B cell (primary cell): ENCODE measurements at places on chromosomes 12 and 14. TPM values are rescaled to one million over a fixed set of nuclear protein-coding genes. Genes with fewer than 3 reads are reported as not detected.

DNA sequence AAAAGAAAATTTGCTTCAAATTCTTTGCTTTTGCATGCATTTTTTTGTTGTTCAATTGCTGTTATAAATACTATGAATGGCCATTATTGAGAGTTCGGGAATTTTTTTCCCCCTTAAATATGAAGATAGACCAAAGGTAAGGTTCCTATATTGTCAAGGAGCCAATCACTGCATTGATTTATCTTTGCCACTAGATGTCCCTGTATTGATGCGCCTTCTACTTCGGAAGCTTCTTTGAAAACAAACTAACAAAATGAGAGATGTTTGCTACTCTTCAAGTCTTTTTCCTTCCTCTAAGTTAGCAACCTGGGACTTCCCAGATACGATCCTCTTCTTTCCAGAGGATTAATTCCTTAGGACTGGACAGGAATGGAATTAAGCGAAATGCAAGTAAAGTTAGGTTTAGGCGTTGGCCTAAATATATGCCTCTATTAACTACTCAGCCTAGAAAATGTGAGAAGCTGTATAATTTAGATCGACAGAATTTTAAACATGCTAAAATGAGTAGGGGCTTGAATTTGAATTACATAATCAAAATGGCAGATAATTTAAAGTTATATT, 318.1 kb downstream of the AEBP2 start:
- DNase-seq: no peak

GRCh38 chr14:36517242-36518030, 2.6 kb downstream of the NKX2-1 start:
- DNase-seq: no peak

- DNase-seq: no peak
Observed at GRCh38 chr14:71970272-71970671, 38.0 kb downstream of the RGS6 start.

DNA sequence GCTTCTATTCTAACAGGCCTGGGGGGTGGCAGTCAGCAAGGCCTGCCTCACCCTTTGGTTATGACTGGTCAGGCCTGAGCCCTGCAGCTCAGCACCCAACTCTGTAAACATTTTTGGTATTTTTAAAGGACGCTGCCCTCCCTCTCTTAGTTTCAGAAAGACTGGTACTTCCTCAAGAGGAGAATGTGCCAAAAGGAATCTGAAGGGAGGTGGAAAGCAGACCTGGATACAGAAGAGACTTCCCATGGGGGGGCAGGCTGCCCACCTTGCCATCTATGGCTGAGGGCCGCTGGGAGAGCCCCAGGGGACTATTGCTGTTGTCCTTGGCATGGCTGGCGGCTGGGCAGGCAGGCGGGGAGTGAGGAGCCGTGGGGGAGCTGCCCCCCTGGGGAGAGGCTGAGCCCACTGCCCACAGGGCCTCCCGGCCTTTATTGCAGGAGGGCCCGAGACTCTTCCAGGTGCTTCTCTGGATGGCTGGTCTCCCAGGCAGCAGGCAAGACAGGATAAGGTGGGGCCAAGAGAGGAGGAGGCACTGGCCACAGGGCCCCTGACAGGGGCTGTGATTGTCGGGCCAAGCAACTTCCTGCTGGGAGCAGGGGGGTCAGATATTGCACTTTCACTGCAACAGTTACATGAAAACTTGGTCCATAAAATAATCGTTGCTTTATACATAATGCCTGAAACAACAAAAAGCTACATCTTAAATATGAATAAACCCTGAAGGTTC, 3.5 kb downstream of the ARL6IP4 start:
- DNase-seq: no peak

DNA sequence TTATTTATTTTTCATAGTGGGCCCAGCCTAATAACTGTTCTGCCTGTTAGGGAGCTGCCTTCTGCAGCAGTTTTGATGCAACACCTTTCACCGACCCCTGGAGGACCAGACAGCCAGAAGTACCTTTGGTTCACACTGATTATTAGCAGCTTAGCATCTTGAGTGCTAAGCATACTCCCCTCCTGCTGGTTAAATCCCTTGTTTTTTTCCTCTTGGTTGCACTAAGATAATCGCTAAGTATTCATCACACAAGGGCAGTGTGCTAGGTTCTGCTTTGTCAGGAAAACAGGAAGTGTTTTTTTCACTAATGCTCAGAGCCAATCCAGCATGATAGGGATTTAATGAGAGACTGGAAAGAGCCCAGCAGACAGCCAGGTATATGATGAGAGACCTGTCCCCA, 437.0 kb downstream of the FUT8 start:
- no peak for DNase-seq

GRCh38 chr12:28443337-28443736, 253.1 kb downstream of the CCDC91 start:
- DNase-seq: no peak

DNA sequence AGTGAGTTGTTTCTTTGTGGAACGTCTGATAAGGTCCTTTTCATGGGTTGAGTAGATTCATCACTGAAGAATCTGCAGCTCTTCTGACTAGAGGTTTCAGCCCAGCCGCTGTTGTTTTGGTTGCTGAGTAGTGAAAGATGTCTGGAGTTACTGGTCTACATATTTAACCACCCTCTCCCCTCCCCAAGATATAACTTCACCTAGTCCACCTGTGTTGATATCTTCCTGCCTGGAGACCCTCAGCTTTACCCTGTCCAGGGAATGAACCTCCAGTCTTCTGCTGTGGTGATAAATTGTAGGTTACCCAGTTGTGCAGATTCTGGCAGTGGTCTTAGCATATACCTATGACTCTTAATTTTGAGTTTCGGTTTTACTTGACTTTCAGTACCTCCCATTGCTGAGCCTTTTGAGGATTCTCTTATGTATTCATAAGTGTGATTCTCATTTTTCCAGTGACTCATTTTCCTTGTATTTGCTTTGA, 62.9 kb downstream of the CCDC91 start:
- peak; percentile 16 for DNase-seq

DNA sequence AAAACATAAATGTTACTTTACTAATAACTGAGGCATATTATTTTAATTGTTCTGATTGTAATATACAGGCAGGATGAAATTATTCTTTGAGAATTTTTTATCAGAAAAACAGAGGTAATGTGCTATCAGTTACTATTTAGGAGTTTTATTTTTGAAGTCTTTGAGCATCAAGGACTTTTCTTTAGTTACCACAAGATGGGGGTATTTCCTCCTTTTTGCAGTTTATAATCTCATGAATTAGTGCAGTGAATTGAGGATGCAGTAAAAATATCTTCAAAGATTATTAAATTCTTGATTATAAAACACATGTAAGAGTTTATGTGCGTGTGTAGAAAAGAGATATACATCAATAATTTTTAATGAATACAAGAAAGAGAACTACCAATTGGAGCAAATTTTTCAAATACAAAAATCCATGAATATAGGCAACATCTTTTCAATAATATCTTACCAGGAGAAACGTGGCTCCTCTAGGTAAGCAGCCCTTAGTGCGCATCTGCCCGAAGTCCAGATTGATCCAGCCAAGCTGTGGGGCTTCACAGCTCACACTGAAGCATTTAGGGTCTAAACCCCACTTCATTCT, 71.6 kb downstream of the ERGIC2 start:
- DNase-seq: no peak

- DNase-seq: no peak
Observed at GRCh38 chr14:95304342-95304741, 15.4 kb downstream of the CLMN start.

DNA sequence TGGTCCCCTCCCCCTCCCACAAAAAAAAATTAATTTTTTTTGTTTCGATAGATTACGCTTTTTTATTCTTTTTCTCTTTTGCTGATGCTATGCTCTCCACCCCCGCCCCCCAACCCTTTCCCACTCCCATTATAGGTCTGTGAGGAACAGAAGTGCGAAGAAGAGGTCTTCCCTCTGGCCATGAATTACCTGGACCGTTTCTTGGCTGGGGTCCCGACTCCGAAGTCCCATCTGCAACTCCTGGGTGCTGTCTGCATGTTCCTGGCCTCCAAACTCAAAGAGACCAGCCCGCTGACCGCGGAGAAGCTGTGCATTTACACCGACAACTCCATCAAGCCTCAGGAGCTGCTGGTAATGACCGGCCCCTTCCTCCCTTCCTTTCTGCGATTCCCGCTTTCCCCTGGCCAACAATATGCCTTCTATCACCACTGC, 2.3 kb downstream of the CCND2 start:
- DNase-seq: peak; percentile 37

- no peak for DNase-seq
Observed at GRCh38 chr14:94114589-94115057, 4.1 kb downstream of the IFI27 start.

DNA sequence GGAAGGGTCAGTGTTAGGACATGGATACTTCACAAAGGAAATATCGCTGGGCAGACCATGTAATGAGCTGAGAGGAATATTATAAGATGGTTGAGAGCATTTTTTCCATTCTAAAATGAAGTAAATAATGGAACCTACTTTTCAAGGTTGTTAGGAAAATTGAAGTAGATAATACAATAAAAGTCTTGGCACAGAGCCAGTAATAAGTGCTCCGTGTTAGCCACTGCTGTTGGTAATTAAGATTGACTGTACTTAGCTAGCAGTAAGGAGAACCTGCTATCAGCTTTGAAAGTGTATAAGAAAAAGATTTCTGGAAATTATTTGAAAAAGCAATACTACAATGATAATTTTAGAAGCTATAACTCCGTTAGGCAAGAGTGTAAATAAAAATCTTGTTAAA, 77.6 kb downstream of the SCAF11 start:
- no peak for DNase-seq

GRCh38 chr14:30223385-30223785, 295.7 kb upstream of the PRKD1 start:
- no peak for DNase-seq

DNA sequence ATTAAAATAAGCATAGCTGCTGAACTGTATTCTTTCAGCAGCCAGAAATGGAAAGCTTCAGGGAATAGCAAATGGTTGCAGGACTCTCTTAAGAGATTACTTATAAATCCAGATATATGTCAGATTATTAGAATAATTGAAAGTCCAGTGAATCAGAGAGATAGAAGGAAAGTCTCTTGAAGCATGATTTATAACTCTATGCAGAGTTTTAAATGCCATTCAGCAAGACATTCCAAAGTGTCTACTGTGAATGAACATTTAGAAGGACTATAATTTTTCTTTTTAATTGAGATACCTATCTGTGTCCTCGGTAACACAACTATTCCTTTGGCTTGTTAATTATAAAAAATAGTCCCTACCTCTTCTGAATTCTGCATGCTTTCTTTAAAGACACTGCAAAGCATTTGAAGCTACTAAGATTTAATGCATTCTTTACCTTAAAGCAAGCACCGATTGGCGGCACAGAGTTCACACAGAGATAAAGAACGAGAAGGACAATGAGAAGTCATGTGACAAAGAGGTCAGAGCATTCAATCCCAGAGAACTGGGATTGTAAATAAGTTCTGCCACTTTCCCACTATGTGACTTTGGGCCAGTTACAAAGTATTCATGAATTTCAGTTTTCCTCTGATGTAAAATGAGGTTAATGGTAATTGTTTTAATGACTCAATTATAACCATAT, 371.0 kb upstream of the ATP2B1 start:
- DNase-seq: no peak

DNA sequence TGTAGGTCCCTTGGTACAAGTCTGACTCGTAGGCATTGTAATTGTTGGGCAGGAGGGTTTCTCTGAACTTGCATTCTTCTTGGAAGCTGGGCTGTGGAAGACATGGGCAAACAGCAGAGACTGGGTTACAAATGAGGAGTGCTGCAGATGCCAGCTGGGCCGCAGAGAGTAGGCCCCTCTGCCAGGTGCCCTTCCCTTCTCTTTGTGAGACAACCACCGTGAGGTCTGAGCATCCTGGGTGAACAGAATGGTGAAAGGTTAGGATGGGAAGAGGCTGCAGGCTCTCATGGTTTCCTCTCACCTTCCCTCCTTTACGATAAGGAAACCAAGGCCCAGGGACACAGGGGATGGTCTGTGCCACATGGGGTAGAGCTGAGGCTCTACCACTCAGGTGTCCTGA, 11.3 kb downstream of the FGF6 start:
- no peak for DNase-seq

DNA sequence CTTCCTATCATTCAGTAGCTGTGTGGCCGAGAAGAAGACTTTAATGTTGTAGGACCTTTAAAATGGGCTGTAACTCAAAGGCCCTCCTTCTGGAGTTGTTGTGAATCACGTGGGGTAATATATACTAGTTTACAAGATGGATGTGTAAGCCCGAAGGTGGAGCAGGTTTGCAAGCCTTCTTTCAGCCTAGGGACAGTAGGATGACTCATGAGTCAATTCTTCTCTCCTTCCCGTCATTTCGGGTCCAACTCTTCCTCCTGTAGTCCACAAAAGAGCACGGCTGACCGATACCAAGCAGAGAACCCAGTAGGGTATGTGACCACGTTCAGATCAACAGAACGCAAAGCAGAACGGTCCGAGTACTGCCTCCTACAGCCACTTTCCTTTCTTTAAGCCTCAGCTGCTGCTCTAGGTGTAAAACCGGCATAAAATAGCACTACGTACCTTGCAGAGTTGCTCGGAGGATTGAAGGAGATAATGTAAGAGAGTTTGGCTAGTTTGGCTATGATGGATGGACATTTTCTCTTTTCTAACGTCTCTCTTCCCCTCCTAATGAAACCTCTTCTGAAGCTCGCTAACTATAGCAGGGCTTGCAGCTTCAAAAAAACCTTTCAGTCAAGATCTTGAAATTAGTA, 1.3 kb upstream of the RASSF3 start:
- peak; percentile 70 for DNase-seq

DNA sequence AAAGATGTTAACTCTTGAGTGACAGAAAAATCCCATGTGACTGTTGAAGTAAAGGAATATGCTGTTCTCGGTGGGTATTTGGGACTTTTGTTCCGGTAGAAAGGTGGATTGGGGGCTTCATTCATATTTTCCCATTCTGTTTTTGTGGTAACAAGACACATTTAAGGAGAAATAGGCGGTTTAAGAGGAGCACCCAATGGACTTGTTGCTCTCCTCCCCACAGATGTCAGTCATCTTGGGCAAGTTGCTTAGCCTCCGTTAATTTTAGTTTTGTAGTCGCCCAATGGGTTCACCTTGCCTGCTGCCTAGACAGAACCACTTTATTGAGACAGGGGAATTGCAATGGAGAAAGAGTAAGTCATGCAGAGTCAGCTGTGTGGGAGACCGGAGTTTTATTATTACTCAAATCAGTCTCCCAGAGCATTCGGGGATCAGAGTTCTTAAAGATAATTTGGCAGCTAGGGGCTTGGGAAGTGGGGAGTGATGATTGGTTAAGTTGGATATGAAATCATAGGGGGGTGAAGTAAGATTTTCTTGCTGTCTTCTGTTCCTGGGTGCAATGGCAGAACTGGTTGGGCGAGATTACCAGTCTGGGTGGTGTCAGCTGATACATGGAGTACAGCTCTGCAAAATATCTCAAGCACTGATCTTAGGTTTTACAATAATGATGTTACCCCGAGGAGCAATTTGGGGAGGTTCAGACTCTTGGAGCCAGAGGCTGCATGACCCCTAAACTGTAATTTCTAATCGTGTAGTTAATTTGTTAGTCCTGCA, 50.3 kb downstream of the SLC38A1 start:
- DNase-seq: no peak

- DNase-seq: no peak
Observed at GRCh38 chr12:30797689-30798088, 42.9 kb upstream of the CAPRIN2 start.

GRCh38 chr12:116934908-116935705, 24.4 kb downstream of the FBXW8 start:
- DNase-seq: no peak

The CDC42BPB gene
- 52.5 and 59.2 TPM in 2 replicates for total RNA-seq

The KNTC1 gene
- 49.0 and 52.4 TPM in 2 replicates for total RNA-seq

The ACOT6 gene
- not detected in 2 replicates for total RNA-seq

The AHNAK2 gene
- total RNA-seq: not detected in 2 replicates

The C14orf180 gene
- not detected in 2 replicates for total RNA-seq

The MDP1 gene
- 11.3 and 17.0 TPM in 2 replicates for total RNA-seq

The NTF3 gene
- total RNA-seq: not detected in 2 replicates
